ENCODE measurements at places on chromosomes 2 and 18.

DNA sequence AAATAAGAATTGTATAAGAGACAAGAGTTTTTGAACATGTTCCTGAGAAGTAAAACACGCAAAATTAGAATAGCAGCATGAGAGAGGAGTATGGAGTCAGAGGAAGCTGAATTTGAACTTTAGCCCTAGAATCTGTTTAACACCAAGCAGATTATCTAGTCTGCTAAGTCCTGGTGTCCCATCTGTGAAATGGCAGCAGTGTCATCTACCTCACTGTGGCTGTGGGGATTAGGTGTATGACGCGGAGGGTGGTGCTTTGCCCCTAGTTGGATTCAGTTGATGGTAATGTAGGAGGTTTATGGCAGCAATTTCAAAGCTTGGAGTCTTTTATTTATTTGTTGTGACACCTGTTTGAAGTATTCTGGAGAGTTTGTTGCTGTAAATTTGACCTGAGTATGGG, 79.2 kb downstream of the ZNF532 start:
- DNase-seq, result no peak

DNA sequence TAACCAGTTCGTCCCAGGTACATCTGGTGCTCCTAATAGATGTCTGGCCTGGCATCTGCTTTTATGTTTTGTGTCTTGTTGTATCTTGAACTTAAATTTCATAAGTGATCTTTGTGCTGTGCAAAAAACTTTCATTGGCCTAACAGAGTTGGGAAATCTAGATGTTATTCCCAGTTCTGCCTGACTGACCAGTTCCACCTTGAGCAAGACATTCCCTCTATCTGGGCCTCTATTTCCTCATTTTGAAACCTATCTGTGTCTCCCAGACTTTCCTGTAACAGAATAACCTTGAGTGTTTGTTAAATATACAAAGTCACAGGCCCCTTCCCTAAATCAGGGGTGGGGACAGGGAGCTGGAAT, 90.5 kb upstream of the MSH2 start:
- DNase-seq, result no peak

- DNase-seq, result no peak
These were observed 83.4 kb upstream of the PELI1 start for GRCh38 chr2:64227603-64228125.

DNA sequence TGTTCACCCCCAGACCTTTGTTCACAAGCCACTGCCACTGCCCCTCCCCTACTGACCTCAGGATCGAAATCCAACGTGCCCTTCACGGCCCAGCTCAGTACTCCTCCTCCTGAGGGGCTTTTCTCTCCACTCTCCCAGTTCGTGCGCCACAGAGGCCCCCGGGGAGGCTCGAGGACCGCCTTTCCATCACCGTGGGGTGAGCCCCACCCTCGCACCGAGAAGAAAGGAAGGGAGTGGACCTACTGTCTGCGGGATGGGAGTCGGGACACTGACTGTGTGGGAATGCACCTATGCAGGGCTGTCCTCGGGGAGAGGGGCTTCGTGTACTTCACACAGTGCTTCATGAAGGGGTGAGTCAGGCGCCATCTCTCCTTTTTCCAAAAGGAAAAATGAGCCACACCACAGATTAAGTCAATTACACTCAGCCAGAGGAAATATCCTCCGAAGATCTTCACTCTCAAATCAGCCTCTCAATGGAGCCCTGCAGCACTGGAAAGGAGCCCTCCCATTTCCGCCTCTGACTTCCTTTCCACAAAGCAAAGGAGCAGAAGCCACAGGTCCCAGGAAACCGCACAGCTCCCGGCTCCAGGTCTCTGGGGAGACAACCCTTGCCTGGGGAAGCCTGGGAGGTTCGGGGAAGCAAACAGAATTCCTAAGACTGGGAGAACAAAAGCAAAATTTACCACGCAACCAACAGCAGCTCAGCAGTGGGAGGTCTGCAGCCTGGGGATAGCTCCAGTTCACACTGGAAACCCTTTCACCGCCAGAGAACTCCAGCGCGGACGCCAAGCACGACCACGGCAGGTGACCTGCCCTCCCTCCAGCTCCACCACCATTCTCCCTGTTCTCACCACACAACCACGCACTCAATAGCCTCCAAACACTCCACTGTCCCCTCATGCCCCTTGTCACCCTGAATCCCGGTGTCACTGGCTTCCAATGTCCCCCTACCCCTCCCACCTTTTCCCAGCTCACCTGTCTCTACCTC, 21.6 kb downstream of the ADCY3 start:
- no peak for DNase-seq

DNA sequence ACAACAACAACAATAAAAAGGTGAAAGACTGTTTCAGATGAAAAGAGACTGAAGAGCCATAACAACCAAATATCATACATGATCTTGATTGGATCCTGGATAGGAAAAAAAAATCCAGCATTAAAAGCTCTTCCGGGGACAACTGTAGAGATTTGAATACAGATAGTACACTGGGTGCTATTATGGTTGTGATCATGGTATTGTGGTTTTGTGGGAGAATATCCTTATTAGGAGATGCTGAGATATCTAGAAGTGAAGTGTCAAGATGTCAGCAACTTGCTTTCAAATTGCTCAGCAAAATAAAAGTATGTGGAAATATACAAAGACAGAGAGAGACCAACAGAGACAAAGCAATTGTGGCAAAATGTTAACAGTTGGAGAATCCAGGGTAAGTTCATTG, 15.5 kb upstream of the SPATA3 start:
- DNase-seq, result no peak

- no peak for DNase-seq
These were observed 86.0 kb upstream of the ITGA4 start for GRCh38 chr2:181371195-181371594.

DNA sequence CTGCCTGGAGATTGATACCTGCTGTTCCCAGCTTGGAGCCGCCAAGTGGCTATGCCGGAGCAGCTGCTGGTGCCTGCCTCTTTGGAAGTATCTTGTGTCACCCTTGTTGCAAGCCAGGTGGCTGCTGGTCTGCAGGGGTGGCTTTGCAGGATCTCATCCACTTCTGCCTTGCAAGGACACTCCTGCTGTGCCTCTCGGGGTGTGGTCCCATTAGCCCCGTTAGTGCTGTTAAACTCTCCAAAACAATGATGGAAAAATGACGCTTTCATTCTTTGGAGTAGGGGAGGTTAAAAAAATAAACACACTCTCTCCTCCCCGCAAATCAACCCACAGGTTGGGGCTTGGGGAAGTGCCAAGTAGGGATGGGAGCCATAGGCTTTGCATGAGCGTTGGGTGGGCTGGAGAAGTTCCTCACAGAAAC, 352.8 kb downstream of the RNF144A start:
- no peak for DNase-seq

DNA sequence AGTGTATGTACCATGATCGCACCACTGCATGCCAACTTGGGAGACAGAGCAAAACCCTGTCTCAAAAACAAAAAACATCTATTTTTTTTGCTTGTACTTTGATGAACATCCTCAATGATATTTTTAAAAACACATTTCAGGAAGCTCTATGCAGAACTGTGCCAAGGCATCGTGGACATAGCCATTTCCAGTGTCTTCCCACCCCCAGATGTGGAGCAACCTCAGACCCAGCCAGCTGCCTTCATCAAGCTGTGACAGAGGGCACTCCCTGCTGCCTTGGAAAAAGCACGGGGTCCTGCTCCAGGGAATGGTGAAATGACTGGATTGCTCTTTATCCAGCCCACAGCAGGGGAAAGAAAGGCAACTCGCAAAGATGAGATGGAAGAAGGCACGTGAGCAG, 13.7 kb upstream of the POLR1B start:
- no peak for DNase-seq

- DNase-seq, result no peak
These were observed 152.1 kb downstream of the LPIN1 start for GRCh38 chr2:11898576-11898975.

- no peak for DNase-seq
These were observed 12.8 kb upstream of the TMEM18 start for GRCh38 chr2:689877-690510.

DNA sequence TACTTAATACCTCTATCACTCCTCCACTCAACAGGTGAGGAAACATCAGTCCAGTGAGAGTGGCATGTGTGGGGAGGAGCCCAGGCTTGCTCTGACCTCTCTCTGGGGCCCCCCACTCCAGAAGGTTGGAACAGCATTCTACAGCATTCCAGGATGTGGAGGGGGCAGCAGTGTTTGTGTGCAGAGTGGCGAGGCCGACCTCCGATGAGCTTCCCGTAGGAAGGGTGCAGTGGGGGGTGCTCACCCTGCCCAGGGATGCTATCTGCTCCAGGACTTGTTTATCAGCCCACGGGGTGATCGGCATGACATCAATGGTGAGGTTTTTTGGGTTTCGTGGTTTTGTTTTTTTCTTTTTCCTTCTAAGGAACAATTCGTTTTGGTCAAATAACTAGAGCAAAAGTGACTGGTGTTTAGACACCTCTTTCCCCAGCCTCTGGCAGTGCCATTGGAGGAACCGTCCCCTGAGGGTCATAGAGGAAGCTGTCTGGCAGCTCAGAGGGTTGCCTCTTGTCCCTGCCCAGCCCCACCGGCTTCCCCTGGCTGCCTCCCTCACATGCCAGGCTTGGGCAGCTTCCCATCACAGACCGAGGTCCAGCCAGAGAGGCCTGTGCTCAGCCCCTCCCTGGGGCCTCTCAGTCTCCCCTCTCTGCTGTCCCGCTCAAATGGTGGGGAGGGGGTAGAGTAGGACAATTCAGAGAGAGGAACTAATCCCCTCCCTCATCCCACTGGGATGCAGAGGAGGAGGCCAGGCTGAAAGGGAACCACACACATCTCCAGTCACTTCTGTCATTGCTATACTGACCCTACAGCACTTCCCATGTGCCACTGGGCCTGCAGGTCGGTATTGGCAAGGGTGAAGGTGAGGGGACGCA, 96.5 kb downstream of the ZFP36L2 start:
- no peak for DNase-seq

All from EL (cell line).